ENCODE measurements at places on chromosomes 13 and 19. TPM values are rescaled to one million over a fixed set of nuclear protein-coding genes. Genes with fewer than 3 reads are reported as not detected.

Gene ANGPTL4
- 1.7 TPM for total RNA-seq

GRCh38 chr19:38148337-38148736 is 75.7 kb downstream of the DPF1 start:
- no peak for DNase-seq

DNA sequence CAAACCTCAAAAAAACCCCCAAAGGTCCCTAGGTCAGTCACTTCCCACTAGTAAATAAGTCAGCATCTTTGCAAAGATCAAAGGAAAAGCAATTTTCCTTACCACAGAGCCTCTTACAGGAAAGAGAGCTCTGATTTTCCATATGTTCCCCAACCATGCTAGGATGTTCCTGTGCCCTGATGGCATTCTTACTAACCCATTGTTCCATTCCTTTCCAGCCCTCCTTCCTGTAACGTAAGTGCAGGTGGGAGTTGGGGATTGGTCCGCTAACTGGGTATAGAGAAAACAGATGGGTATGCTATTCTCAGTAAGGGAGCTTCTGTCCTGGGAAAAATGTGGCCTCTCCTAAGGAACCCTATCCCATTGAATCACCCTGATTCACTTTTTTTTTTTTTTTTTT is 14.3 kb downstream of the DPRX start:
- DNase-seq, result no peak

- DNase-seq, result no peak
These were observed 1279.8 kb upstream of the PCDH9 start for GRCh38 chr13:68509734-68510621.

GRCh38 chr13:113639616-113640262 is 18.3 kb downstream of the ATP4B start:
- DNase-seq, result no peak

- no peak for DNase-seq
These were observed 53.2 kb upstream of the ZNF536 start for GRCh38 chr19:30318936-30319335.

DNA sequence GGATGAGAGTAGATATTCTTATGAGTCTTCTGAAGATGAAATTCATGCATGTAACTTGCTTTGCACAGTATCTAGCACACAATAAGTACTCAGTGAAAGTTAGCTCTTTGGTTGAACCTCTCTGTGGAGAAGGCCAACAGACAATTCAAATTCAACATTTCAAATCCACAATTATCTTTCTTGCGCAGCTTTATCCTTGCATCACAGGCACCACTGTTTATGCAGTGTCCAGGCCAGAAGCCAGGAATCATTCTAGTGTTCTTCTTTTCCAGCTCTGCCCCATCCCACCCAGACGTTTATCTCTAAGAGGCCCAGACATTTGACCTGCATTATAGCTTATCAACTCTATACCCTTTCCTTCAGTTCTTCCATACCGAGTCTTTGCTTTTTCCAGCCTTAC is 254.7 kb upstream of the OBI1 start:
- no peak for DNase-seq

DNA sequence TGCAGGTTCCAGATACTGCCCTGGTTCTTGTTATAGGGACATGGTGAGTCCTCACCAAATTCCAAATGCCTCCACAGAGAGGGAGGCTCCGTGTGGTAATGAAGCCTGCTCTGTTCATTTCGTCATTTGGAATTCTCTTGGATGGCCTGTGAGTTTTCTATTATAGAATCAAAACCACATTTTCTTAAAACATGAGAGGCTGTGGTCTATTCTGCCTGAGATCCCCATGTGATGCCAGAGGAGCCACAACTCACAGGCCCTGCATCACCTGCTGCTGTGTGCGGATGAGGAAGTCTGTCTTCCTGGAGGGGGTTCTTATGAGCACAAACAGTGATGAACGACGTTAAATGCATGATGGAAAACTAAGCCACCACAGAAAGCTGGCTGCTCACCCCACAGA is 264.4 kb downstream of the UQCRFS1 start:
- no peak for DNase-seq

- DNase-seq, result no peak
These were observed 10.1 kb downstream of the RPS28 start for GRCh38 chr19:8331263-8331845.

DNA sequence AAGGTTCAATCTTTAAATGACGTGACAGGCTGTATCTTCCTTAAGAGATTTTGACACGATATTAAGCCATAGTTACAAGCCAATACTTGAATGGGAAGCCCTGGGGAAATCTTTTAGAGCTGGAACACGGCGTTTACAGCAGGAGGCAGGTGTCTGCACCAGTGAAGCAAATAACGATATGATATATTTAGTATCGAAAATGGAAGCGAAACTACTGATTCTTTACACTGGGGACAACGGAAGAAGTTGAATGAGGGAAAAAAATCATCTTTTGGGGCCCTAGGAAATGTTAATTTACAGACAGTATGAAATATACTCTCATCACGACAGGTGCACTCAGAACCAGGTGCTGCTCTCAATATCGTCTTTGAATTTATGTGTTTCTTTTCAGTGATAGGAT is 793.9 kb upstream of the PCDH20 start:
- no peak for DNase-seq

DNA sequence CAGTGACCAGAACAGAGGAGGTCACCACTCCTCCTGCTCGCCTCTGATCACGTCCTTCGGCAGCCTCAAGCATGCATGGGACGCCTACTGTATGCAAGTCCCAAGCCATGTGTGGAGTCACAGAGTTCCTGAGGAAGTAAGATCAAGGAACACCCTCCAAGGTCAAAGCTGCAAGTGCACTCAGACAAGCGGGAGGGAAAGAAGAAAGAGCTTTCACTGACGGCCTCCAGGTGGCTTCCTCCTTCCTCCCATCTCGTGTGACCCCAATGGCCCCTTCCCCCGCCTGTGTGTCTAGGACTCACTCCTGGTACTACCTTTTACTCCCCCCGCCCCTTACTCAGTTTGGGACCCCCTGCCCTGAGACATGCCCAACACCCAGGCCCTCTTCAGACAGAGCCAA is 6.1 kb downstream of the HAUS8 start:
- DNase-seq, result no peak

Gene SULT2A1
- total RNA-seq, result not detected

DNA sequence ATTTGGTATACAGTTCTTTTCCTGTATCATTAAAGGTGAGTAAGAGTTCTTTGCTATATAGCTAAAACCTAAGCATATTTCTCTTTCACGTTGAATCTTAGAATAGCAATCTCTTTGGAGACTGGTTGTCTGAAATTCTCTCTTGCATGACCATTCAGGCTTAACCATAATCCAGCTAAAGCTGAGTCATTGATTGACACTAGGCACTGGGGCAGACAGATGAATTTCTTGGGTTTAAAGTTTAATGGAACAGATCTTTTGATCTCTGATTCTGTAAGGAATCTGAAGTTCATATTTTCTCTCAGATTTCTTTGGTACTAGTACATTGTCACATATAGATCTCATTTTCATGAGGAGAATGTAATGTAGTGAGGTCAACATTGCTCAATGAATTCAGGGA is 397.3 kb upstream of the MIR17HG start:
- no peak for DNase-seq

Gene AMH
- 16.3 TPM for total RNA-seq

DNA sequence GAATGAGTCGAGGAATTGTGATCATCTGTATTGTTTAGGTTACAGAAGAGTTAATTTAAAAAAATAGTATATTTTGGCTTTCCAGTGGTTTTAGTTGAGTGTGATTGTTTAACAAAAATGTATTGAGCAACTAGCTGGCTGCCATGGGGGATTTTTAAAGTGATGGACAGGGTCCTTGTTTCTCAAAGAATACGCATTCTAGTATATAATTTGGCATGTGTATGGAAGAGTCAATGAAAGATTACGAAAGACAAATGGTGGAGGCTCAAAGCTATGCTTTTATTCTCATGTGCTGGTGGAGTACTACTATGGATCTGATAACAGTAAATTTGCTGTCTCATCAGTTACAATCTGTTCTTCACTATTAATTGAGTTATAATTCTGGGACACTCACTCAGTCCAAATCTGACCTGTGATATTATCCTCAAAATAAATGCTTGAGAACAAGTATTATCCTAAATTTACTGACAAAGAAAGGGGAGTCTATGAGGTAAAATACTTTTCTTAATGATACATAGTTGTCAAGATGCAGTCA is 240.0 kb downstream of the GPC6 start:
- no peak for DNase-seq

Gene IGFL1
- not detected for total RNA-seq

DNA sequence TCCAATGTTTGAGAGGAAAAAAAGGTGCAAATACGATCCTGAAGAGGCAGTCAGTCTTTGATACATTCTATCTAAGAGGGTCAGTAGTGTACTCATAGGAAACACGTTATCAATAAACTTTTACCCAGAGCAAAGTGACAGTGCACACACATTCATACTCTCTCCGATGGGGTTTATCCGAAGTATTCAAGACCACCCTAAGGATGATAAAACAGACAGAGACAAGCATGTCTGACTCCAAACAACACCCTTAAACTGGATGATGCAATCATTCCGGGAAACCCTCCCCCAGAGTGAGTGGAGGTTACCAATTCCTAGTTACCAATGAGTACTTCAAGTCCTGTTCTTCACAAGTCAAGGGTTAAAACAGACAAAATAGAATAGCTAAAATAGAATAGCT is 79.1 kb downstream of the DNAJC3 start:
- DNase-seq, result no peak
